Ovary (tissue), 10 donors: ENCODE measurements at places on chromosomes 1 and 21. TPM values are rescaled to one million over a fixed set of nuclear protein-coding genes. Genes with fewer than 3 reads are reported as not detected.
A peak's percentile ranks its signal among the peaks of the same experiment; 100 is the strongest.

DNA sequence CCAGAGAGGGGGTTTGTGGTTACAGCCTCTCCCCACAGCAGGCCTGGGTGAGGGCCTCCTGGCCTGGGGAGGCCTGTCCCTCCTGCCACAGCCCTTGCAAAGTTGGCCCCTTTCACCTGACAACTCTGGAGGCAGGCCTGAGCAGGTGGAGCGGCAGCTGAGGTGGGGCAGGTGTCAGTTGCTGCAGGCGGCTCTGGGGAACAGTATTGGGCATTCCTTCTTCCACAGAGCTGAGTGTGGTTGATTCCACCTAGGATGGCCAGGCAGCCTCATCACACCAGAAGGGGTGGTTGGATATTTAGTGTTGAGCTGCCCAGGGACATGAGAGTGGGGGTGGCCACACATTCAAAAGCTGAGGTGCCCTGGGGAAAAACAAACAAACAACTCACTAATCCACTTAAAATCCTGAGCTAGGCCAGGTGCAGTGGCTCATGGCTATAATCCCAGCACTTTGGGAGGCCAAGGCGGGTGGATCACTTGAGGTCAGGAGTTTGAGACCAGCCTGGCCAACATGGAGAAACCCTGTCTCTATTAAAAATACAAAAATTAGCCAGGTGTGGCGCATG is 31.1 kb downstream of the PIGP start:
- DNase-seq = no peak

DNA sequence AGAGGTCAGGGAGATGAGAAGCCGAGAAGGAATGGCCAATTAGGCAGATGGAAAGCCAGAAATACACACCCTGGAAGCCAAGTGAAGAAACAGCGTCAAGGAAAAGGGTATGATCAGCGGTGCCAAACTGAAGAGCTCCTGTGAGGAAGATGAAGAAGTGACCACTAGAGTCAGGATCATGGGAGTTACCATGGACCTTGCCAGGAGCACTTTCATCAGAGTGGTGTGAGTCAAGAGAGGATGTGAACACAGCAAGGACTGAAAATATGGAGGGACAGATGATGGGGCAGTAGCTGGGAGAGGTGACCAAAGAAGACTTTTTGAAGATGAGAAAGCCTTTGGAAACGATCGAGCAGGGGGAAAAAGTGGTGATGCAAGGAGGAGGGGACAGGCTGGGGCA is 50.4 kb downstream of the CD34 start:
- no peak for DNase-seq

PDZK1IP1 gene
- 6.6 TPM for total RNA-seq

- peak; percentile 79 for DNase-seq
Measured at GRCh38 chr1:40039757-40040510, 595 bp upstream of the CAP1 start.

DNA sequence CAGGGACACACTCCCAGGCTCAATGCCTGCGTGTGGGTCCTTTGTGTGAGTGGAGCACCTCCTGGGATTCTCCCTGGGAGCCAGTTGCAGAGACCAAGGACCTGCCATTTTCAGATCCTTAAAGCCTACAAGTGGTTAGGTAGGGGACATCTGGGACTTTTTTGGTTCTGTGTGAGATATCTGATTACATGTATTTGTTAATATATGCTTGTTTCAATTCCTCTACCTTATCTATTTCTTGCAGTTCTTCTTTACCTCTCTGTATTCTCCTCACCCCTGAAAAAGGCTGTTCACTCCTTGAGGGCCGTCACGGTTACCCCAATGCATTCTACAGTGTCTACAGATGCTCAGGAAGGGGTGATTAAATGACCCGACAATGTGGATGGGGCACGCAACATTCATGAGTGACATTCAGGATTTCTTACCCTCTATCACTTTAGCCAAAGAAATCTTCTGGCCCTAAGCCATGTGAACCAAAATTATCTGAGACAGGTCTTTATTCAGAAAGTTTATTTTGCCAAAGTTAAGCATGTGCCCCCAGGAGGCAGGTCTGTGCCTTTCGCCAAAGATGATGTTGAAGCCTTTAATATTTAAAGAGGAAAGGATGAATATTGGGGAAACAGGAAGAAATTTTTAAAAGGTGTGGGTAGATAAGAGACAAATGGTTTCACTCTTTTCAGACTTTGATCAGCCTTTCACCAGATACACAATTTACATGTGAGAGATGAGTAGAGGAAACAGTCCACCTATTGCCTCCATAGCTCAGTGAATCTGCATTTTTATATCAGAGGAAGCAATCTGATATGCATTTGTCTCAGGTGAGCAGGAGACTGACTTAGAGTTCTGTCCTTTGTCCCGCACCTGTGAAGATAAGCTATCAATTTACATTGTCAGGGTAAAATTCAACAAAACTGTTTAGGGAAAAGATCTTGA is 44.6 kb upstream of the MPZL1 start:
- no peak for DNase-seq

GRCh38 chr1:205896351-205896750 is 46.4 kb upstream of the PM20D1 start:
- no peak for DNase-seq

GRCh38 chr1:23772049-23772853 is 6.0 kb upstream of the PITHD1 start:
- peak; percentile 89 for DNase-seq

- peak; percentile 6 for DNase-seq
Measured at GRCh38 chr1:1941868-1942752, 23.0 kb upstream of the TMEM52 start.

DNA sequence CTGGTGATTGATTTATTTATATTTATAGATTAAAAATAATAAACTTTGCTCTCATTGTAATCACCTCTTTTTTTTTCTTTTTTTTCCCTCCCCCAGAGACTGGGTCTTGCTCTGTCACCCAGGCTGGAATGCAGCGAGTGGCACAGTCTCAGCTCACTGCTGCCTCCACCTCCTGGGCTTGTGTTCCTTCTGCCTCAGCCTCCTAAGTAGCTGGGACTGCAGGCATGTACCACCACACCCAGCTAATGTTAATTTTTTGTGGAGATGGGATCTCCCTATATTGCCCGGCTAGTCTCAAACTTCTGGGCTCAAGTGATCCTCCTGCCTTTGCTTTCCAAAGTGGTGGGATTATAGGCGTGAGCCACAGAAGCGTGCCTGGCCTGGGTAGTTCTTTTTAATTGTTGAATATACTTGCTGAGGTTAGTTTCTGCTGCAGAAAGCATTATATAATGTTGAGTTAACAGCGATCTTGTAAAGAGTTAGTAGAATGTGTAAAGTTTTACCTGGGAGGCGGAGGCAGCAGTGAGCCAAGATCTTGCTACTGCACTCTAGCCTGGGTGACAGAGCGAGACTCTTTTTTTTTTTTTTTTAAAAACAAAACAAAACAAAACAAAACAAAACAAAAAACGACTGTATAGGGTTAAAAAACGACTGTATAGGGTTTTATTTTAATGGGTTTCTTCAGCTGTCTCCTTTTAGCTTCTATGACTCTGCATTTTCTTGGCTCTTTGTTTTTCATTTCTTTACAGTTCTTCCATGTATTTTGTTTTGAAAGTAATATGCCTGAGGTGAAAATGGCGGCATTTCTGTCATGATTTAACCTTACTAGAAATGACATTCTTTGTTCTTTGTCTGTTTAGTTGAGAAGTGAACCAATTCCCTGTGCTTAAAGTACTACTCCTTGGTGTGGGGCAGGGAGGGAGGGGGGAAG is 82.7 kb downstream of the CAMTA1 start:
- DNase-seq = no peak

METTL18 gene
- total RNA-seq = 8.5 TPM

TINAGL1 gene
- 27.3 TPM for total RNA-seq

GRCh38 chr1:204331275-204331674 is 28.5 kb downstream of the PLEKHA6 start:
- no peak for DNase-seq

DNA sequence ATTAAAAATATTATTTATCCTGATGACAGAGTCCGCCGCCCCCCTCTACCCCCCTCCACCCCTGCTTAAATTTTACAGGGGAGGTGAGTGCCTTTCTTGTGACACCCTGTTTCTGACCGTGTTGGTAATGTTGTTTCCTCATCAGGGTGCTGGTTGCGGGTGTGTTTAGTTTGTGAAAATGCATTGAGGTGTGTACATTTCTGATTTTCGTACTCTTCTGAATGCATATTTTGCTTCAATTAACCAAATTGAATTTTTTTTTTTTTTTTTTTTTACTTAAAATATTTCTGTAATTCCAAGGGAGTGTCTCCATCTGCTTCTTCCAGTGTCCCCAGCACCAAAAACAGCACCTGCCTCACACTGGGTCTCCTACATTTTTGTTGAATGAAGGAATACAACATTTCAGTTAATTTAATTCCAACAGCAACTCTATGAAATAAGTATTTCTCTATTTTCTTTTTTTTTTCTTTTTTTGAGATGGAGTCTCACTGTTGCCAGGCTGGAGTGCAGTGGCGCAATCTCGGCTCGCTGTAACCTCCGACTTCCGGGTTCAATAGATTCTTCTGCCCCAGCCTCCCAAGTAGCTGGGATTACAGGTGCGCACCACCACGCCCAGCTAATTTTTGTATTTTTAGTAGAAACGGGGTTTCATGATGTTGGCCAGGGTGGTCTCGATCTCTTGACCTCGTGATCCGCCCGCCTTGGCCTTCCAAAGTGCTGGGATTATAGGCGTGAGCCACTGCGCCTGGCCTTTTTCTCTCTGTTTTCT is 5.6 kb upstream of the SLC2A1 start:
- no peak for DNase-seq

C1orf74 gene
- total RNA-seq = 1.2 TPM

GRCh38 chr1:201656311-201657032 is 117.5 kb downstream of the NAV1 start:
- DNase-seq = peak; percentile 70
